A549 (cell line): ENCODE measurements at places on chromosomes 16 and 17.

- DNase-seq, result no peak
These were observed 261.6 kb upstream of the TNRC6C start for GRCh38 chr17:77696721-77697460.

- DNase-seq, result no peak
These were observed 69.2 kb upstream of the DOC2B start for GRCh38 chr17:250487-251300.

- DNase-seq, result peak; percentile 81
These were observed 653 bp downstream of the SRRM2 start for GRCh38 chr16:2752850-2753732.

DNA sequence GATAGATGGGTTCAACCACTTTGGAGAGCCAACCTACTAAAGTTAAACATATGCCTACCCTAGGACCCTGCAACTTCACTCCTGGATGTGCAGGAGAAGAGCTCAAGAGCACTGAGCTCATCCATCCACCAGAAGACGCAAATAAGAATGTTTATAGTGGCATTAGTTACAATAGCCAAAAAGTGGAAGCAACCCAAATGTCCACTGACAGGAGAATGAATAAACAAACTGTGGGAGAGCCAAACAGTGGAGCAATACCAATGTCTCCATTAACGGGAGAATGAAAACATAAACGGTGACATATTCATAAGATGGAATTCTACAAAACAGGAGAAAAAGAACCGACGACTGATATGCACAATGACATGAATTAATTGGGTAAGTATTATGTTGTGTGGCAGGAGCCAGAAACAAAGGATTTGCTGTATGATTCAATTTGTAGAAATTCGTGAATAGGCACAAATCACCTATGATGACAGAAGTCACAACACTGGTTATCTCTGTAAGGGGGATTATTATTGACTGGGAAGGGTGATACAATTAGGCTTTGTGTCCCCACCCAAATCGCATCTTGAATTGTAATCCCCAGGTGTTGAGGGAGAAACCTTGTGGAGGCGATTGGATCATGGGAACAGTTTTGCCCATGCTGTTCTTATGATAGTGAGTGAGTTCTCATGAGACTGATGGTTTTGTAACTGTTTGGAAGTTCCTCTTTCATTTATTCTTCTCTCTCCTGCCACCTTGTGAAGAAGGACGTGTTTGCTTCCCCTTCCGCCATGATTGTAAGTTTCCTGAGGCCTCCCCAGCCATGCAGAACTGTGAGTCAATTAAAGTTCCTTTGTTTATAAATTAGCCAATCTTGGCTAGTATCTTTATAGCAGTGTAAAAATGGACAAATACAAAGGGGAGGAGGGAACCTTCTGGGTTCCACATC, 57.9 kb upstream of the PLCG2 start:
- no peak for DNase-seq

- no peak for DNase-seq
These were observed 31.7 kb upstream of the GAN start for GRCh38 chr16:81283044-81283443.

DNA sequence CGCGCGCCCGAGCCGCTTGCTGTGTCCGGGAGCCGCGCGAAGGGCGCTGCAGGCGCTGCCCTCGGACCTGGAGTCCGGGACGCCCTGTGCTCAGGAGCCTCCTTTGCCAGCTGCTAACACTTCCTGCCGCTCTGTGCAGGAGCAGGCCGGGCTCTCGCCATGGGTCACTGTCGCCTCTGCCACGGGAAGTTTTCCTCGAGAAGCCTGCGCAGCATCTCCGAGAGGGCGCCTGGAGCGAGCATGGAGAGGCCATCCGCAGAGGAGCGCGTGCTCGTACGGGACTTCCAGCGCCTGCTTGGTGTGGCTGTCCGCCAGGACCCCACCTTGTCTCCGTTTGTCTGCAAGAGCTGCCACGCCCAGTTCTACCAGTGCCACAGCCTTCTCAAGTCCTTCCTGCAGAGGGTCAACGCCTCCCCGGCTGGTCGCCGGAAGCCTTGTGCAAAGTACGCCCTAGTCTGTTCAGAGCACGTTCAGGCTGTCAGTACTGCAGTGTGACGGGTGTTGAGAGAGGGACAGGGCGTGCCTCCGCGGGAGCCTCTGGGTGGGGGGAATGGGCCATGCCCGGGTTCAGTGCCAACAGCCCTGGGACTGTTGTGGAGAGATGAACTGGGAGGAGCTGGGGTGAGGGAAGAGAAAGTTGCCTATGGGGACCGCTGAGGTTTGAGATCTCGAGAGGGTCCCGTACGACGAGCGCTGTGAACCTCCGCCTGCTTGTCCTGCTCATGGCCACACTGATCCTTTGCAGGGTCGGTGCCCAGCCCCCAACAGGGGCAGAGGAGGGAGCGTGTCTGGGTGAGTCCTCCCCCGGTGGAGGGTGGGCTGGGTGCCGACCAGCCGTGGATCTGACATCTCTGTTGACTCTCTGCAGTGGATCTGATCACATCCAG, 1.3 kb downstream of the ZNF276 start:
- peak; percentile 78 for DNase-seq

DNA sequence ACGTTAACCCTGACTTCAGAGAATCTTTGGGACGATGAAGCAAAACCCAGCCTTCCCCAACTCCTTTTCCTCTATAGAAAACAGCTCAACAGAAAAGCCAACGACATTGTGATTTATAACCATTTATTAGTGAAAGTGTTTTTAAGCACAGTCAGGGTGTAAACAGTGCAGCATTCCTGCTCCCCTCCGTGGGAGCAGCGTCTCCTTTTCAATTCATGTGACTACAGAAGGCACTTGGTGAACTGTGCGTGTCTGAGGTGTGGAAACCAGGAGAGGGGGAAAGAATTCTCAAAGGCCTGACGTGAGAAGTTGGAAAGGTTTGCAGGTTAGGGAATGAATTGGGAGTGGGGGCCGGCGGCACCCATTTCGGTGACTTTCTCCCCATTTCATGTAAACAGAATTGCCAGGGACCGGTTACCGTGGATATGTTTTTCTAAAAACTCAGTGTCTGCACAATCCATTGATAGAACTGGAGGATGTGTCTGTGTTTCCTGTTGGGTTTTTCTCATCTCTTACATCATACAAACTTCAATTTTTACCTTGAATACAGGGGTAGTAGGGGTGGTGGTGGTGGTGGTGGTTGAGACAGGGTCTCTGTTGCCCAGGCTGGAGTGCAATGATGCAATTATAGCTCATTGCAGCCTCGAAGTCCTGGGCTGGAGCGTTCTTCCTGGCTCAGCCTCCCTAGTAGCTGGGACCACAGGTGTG, 53.1 kb downstream of the NDE1 start:
- no peak for DNase-seq

DNA sequence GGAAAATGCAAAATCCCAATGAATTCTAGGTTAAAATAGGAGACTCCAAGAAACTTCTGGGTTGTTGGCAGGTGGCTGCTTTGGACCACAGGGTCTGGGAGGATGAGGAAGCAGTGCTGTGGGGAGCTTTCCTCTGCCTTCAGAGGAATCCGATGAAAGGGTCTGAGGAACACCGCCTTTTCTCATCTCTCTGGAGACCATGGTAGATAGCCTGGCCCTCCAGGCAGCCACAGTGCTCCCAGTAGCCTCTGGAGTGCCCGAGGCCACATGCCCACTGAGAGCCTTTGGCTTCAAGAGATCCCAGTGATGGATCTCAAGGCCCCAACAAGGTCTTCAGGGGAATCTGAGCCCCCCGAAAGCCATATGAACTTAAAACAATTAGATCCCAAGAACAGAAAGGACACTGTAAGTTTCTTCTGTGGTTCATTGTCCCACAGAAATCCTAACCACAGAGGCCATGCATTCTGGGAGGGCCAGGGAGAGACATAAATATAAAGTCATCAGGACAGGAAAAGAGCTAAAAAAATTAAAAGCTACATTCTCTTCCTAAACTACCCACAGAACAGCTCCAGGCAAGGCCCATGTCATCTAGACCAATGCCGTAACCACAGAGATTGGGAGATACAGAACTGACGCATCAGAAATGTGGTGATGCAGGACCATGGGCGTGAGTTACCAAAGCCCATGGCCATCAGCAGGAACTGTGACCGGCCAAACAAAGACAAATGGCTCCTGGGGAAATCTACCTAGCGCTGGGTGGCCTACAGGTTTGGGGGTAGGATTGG, 24.3 kb downstream of the TK2 start:
- no peak for DNase-seq

- no peak for DNase-seq
These were observed 30.0 kb downstream of the SRCIN1 start for GRCh38 chr17:38575781-38576180.

- DNase-seq, result no peak
These were observed 45.2 kb downstream of the AXIN2 start for GRCh38 chr17:65515959-65516948.

GRCh38 chr17:77604301-77604972, 354.1 kb upstream of the TNRC6C start:
- DNase-seq, result no peak

DNA sequence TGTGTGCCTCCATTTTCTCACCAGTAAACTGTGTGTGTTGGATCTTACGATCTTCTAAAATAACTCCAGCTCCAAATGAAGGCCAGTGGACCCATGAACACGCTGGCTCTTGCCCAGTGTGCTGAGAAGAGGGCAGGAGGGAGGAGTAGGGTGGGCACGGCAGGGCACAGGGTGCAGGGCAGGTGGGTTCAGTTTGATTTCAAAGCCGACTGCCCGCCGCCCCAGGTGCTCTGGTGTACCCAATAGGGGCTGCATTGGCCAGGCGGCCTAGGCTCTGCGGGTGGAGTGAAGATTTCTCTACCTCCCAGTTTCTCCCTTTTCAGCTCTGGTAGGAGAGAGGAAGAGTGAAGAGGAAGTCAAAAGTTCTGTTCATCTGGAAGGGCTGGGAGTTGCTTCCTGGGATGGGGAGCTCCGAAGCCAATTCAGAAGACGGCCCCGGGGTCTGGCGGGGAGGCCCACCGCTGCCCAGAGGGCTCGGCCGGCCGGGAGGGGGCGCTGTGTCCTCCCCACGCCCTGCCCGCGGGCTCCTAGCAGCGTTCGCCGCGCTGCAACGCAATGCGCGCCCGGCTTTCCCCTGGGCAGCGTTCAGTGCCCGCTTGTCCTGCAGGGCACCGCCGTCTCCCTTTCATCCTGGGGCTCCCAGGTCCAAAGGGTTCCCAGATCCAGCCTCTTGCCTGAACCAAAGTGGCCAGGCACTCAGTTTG, 1.1 kb upstream of the CRHR1 start:
- peak; percentile 76 for DNase-seq

GRCh38 chr16:65314627-65315008, 192.8 kb upstream of the CDH11 start:
- no peak for DNase-seq

GRCh38 chr17:79539944-79540705, 70.7 kb downstream of the RBFOX3 start:
- no peak for DNase-seq

DNA sequence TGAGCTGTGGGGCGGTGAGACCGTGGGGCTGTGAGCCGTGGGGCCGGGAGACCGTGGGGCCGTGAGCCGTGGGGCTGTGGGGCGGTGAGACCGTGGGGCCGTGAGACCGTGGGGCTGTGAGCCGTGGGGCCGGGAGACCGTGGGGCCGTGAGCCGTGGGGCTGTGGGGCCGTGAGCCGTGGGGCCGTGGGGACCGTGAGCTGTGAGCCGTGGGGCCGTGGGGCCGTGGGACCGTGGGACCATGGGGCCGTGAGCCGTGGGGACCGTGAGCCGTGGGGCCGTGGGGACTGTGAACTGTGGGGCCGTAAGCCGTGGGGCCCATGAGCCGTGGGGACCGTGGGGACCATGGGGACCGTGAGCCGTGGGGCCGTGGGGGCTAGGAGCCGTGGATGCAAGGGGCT, 24.6 kb upstream of the PVALEF start:
- DNase-seq, result no peak

DNA sequence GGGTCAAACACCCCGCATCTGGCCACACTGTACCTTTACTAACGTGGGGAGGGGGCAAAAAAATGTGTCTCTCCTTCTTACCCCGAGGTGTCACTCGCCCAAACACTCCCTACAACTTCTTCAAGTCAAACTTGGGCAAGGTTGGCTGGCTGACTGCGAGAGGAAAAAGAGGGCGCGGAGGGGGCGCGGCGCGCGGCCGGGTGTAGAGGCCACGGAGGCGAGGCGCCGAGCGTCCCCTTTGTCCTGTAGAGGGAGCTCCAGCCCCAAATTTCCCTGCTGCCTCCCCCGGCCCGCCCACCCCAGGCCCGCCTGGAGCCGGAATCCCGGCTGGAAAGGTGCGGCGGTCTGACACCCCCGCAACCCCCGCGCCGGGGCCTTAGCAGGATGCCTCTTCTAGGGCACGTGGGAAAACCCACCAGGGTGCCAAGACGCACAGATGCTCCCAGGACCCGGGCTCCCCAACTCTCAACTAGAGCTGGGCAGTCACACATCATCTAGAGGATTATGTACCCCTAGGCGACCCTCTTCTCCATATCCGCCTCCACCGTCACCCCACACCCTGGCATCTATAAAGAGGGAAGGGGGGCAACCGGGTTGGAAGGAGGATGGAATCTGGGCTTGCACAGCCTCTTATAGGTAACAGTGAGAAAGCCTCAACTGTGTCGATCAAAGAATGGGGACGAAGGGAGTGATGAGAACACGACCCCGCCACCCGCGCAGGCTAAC, 4.2 kb downstream of the IRX3 start:
- peak; percentile 77 for DNase-seq

DNA sequence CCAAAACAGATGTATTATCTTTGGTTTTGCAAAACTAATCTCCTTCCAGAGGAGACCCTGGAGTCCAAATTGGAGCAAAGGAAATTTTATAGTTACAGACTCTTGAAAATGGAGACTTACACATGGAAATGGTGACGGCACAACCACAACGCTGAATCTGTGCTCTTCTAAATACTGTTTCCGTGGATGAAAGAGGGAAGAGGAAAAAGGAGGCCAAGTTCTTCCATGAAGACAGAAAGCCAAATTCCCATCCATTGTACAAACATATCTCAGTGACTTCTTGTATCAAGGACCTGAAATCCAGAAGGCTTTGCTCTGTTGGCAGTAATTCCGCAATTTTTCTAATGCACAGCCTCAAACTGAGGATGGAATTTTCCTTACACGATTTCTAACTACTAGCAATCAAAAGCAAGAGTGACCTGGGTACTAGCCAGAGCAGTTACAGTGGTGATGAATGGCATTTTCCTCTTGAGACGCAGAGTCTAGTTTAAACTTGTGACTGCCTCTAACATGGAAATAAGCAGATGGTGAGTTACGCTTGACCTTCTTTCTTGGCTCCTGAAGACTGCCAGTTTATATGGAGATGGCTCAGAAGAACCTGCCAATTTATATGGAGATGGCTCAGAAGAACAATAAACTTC, 38.5 kb downstream of the VPS53 start:
- no peak for DNase-seq

DNA sequence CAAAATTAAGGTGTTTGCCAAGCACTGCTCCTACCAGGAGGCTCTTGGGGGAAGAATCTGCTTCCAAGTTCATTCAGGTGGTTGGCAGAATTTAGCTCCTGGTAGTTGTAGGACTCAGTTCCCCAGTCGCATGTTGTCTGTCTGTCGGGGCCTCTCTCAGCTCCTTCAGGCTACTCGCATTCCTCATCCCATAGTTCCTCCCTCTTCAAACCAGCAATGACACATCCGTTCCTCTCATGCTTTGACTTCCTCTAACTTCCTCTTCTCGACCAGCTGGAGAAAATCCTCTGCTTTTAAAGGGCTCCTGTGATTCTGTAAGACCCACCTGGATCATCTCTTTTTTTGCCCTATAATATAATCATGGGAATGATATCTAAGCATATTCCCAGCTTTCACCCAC, 108.1 kb downstream of the PMP22 start:
- no peak for DNase-seq

- peak; percentile 47 for DNase-seq
These were observed 57.8 kb downstream of the STH start for GRCh38 chr17:46056800-46057304.
